Activated T-cell treated with anti-CD3 and anti-CD28 coated beads, Interleukin-2, amount 50 U/mL, for 24 hours (primary cell): ENCODE measurements at places on chromosomes 3 and 15.

DNA sequence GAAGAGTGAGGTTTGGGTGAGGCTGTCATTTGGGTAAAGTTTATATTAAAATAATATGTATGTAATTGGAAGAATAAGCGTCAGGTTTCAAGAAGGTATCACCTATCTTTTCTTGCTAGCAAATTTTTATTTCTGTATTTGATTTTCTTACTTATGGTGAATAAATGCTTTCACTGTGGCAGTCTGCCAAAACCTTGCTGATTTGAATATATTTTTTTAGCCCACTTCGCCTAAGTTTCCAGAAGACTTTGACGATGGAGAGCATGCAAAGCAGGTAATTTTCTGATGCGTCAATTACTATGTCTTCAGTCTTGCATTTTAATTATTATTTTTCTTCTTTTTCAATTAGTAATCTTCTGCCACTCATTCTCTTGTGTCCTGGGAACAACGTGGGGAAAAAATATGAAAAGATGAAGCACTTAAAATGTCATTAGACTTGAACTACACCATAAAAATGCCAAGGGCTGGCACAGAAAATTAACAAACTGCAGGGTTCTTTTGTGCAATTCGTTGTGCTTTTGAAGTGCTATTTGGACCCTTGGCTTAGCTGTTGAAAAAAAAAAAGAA, 40.4 kb downstream of the SRP14 start:
- no peak for DNase-seq

DNA sequence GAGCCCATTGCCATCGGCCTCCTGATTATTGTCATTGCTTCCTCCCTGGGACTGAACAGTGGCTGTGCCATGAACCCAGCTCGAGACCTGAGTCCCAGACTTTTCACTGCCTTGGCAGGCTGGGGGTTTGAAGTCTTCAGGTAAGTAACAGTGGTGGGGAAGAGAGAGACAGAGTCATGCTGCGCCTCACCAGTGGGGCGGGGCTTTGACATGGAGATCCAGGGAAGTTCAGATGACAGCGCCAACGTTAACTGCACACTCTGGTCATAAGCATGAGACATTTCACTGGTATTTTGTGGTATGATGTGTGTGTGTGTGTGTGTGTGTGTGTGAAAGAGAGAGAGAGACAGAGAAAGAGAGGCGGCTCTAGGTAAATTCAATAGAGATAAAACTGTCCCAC, 41.0 kb downstream of the AQP9 start:
- no peak for DNase-seq

- no peak for DNase-seq
Measured at GRCh38 chr3:11928381-11928780, 75.8 kb upstream of the SYN2 start.

DNA sequence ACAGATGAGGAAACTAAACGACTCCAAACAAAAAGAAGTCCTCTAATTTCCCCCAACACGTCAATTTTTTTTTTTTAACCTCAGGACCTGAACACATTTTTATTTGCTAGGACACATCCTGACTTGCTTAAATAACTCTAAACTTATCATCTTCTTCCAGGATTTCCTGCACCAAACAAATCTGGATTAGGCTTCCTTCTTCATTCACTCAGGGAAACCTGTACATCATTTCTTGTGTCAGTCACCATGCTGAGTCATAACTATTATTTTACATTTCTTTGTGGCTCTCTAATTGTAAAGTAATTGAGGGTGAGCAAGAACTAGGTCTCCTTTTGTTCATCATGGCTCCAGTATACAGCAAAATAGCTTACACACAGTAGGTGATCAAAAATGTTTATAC, 433.4 kb upstream of the GBE1 start:
- no peak for DNase-seq

GRCh38 chr15:94761574-94761973, 530.2 kb downstream of the MCTP2 start:
- no peak for DNase-seq

- DNase-seq = no peak
Measured at GRCh38 chr15:33460166-33460805, 149.5 kb downstream of the RYR3 start.

GRCh38 chr3:60603860-60604259, 647.4 kb downstream of the FHIT start:
- DNase-seq = no peak

DNA sequence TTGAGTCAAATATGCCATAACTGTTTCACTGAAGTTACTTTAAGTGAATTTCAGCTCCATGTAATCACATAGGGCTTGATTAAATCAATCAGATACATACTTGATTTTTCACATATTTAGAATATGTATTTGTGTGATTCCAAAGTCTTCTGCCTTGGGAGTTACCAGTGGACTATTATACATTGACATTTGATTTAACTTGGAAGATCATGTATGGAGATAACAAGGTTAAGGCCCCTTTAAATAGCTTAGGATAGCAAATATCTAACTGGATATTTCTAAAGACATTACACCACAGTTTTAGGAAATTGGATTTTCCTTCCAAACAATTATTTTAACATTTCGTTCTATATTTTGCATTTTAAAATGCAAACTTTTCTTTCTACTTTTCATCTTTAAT, 405.0 kb downstream of the RAP2B start:
- DNase-seq = no peak

DNA sequence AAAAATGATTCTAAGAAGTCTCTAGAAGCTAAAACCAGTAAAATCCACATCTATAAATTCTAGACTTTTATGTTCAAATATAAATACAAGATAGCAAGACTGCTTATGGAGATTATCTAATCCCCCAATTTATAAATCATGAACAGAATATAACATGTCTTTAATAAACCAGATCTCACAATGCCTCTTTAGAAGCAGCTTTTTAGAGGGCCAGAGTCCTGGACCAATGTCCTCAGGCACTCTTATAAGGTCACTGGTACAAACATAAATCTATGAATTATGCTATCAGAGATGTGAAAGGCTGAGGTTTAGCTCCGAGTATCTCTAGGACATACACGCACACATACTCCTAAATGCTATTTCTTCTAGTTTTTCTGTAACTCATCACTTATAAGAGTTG, 78.3 kb downstream of the ADAM10 start:
- no peak for DNase-seq

DNA sequence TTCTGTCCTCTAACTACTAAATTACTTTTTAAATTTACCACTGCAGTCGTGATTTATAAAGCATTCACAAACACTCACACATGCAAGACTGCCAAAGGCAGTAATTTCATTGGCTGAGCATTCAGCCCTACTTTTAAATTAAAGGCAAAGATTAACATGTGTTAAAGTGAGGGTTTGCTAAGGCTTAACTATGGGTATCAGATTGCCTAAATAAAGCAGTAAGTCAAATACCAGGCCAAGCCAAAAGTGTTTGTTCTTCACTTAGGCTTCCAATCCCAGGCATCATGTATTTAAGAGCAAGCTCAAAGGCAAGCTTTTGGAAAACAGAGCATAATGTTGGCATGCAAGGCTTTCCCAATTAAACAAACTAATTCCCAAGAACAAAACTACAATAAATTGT, 187.3 kb downstream of the SUCNR1 start:
- no peak for DNase-seq

DNA sequence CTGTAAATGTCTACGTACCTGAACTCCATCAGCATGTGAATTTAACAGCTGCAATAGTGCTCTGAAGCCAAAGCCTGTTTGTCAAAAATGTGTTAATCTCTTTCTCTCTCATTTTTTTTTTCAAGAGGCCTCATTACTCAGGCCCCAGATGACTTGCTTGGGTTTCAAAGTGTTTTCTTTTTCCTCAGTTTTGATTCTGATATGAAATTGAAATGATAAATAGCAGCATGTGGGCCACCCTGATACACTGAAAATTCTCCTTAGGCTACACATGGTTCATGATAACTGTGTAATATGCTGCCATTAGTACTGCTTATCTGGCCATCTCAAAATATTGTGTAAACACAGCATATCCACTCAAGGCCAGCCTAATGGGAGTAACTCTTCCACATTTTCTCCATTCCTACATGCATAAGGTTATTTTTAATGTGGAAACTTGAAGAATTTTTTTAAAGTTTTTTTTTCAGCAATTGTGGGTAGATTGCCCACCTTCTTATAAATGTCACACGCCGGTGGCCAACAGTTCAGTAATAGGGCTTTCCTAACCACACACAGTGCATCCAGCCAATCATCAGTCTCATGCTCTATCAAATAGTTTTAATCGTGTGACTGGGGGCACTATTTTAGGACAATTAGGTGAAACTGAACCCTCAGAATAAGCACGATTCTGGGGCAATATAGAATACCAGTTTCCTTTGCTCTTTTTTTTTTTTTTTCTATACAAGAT, 13.1 kb upstream of the DENND4A start:
- DNase-seq = no peak
